ENCODE measurements at places on chromosomes 12 and 14. TPM values are rescaled to one million over a fixed set of nuclear protein-coding genes. Genes with fewer than 3 reads are reported as not detected.

Gene KRT71
- polyA plus RNA-seq, result not detected

DNA sequence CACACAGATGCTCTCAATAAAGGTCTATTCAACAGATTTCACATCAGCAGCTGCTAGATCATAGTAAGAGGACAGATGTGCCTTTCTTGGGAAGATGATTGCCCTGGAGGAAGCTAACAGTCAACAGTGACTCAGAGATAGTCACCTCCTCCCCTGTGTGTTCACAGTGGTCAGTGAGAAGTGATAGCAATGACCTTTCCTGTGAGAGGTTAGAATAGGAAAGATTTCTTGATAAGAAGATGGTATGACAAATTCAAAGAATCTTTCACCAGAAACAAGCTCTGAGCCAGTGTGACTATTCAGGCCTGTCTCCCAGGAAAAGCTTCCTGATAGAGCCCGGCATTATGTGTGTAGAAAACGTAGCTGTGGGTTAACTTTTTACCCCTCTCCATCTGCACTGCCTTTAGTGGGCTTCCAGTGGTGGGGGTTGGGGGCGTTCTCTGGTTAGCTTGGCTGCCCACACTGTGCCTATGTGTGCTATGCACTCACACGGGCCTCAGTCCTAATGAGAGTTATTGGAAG is 66.4 kb upstream of the ARHGAP5 start:
- no peak for DNase-seq

GRCh38 chr12:124445121-124445718 is 122.2 kb downstream of the NCOR2 start:
- peak; percentile 80 for DNase-seq

DNA sequence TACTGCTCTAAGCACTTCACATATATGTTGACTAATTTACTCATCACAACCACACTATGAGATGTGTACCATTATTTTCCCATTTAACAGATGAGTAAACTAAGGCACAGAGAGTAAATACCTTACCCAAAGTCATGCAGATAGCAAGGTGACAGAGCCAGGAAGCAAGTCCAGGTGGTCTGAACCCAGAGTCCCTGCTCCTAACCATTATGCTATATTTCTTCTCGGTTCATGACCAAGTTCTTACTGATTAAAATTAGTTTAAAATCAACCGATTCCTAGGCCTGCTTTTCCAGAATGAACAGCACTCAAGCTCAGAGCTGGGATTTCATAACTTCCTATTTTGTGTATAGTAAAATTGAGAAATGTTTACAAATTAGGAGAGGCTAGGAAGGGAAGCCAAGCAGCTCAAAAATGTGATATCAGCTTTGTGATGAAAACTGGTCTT is 85.5 kb upstream of the EGLN3 start:
- DNase-seq, result no peak

- no peak for DNase-seq
Observed at GRCh38 chr12:21500786-21501257, 613 bp downstream of the RECQL start.

Gene RIMBP2
- 11.6 TPM for polyA plus RNA-seq

Gene EFS
- 53.0 TPM for polyA plus RNA-seq

DNA sequence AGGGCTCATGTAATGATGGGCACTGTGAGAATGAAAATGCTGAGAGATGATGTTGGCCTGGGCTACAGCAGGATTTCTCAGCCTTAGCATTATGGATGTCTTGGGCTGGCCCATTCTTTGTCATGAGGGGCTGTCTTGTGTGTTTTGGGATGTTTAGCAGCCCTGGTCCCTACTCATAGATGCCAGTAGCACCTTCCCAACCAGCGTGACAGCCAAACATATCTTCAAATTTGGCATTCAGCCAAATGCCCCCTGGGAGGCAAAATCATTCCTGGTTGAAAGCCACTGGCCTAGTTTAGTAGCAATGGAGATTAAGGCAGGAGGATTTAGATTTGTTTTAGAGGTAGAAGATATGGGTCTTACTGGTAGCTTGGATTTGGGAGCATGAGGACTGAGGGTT is 26.6 kb downstream of the UBE3B start:
- no peak for DNase-seq

DNA sequence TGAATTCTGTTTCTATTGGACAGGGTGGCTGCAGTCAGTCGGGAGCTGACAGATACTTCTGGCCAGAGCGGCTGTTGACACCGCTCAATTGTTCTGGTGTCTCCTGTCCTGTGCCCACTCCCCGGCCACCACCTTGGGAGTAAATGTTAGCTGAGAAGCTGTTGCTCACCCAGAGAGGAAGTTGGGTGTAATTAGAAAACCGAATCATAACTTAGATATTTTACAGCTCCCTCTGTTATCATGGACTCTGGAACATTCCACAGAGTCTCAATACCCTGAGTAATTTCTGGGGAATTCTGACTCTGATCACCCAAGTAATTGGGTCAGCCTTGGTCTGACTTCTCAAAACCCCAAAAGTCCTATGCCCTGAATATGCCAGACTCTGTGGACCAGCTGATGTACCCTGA is 58.3 kb upstream of the RFLNA start:
- DNase-seq, result no peak

DNA sequence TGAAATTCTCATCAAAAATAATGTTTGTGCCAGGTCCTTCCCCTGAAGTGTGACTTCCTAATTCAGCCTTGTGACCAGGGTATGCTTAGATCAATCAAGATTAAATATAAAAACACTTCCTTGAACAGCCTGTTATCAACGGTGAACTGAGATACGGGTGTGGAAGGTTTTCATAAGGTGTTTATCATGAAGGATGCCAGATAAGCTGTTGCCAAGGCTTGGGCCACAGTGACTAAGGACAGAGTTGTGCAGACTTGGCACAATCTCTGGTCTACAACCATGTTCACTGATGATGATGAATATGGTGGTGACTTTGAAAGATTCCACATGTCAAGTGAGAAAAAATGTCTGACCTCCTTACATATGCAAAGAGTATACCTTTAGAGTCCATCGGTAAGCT is 51.3 kb upstream of the LIN7A start:
- no peak for DNase-seq

Gene SPSB2
- 10.6 TPM for polyA plus RNA-seq

All from right renal pelvis (tissue), 4 donors.